Islet precursor cell (in vitro differentiated cells): ENCODE measurements at places on chromosomes 7 and 10.
A peak's percentile ranks its signal among the peaks of the same experiment; 100 is the strongest.

GRCh38 chr10:5536486-5537081, 11.8 kb downstream of the CALML3 start:
- DNase-seq = no peak

GRCh38 chr10:5895365-5895764, 5.3 kb downstream of the FBH1 start:
- no peak for DNase-seq

- no peak for DNase-seq
Measured at GRCh38 chr7:33550979-33551378, 354.4 kb upstream of the BMPER start.

GRCh38 chr7:131285556-131285955, 42.1 kb upstream of the MKLN1 start:
- no peak for DNase-seq

- no peak for DNase-seq
Measured at GRCh38 chr10:71467569-71468362, 71.0 kb downstream of the CDH23 start.

DNA sequence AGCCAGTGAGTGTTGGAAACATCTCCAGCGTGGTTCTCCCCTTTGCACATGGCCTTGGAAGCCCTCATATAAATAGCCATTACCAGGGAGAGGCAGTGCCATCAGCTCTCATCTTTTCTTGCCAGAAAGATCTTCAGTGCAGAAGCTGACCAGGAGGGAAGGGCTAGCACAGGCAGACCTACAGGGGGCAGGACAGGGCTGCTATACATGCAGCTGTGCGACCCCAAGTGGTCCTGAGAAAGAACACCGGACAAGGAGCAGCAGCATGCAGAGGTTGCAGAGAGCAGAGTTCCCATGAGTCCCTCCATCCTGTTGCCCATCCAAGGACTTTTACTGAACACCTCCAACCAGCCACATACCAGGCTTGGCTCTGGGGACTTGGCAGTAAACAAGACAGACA, 17.1 kb downstream of the GRID1 start:
- peak; percentile 86 for DNase-seq

DNA sequence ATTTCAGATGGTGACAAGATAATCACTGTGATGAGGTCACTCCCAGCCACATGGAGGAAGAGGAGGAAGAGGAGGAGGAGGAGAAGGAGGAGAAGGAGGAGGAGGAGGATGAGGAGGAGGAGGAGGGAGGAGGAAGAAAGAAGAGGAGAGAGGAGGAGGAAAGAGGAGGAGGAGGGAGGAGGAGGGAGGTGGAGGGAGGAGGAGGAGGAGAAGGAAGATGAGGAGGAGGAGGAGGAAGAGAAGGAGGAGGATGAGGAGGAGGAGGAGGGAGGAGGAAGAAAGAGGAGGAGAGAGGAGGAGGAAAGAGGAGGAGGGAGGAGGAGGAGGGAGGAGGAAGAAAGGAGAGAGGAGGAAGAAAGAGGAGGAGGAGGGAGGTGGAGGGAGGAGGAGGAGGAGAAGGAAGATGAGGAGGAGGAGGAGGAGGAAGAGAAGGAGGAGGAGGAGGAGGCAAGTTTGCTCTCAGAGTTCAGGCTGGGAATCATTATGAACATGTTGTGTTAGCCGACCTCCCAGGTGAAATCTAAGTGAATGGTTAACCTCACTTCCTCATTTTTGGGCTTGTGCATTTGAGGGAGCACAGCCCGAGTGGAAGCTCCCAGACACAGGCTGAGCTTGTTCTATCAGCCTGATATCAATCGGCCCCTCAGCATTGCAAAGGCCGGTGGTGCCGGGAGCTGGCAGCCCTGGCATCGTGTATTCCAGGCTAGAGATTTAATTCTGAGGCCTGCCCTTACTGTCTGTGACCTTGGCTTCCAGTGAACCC, 236.2 kb upstream of the PITRM1 start:
- DNase-seq = no peak

DNA sequence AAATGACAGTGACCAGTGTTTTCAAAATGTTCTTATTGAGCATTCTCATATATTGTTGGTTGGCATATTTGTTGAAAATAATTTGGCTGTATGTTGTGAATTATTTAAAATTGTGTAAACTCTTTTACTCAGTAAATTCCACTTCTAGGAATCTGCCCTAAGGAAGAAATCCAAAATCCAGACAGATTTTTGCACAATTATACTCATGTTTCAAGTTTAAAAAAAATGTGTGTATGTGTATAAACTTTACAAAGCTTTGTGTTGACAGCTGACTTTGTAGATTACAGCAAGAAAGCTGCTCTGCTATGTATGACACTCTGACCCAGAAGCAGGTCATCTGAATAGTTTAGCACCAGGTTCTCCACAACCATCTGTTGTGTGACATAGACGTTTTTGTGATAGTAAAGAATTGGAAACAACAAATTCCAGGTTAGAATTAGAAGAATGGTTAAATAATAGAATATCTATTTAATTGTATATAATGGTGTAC, 21.6 kb downstream of the KIFBP start:
- no peak for DNase-seq

- DNase-seq = no peak
Measured at GRCh38 chr7:114175125-114175524, 239.5 kb upstream of the FOXP2 start.

DNA sequence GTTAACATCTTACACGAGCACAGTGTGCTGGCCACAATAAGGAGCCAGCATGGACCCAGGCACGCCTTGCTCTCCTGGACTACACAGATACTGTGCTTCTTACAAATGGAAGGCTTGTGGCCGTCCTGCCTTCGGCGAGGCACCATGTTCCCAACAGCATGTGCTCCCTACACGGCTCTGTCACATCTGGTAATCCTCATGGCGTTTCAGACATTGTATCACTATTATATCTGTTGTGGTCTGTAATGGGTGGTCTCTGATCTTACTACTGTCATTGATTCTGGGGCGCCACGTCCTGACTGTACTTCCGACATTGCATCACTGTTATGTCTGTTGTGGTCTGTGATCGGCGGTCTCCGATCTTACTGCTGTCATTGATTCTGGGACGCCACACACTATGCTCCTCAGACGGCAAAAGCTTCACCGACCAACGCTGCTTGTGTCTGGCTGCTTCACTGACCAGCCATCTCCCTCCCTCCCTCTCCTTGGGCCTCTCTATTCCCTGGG, 195.4 kb downstream of the MAD1L1 start:
- DNase-seq = peak; percentile 32
